ENCODE measurements at places on chromosomes 12 and 14. TPM values are rescaled to one million over a fixed set of nuclear protein-coding genes. Genes with fewer than 3 reads are reported as not detected.

Gene KLC1
- 126 TPM for polyA plus RNA-seq

Gene MEG3
- 2,596 TPM for polyA plus RNA-seq

Gene SMIM41
- not detected for polyA plus RNA-seq

Gene CREBL2
- polyA plus RNA-seq, result 10.0 TPM

Gene OR8S1
- not detected for polyA plus RNA-seq

Gene NTN4
- polyA plus RNA-seq, result 54.3 TPM

Gene NTS
- polyA plus RNA-seq, result 4.0 TPM

Gene SYT10
- polyA plus RNA-seq, result not detected

Gene SLC10A1
- 0.10 TPM for polyA plus RNA-seq

Gene DHH
- polyA plus RNA-seq, result 0.99 TPM

Gene PCED1B
- polyA plus RNA-seq, result 0.73 TPM

Gene RTN1
- 2.2 TPM for polyA plus RNA-seq

Gene ASCL1
- not detected for polyA plus RNA-seq

Gene KRT83
- polyA plus RNA-seq, result not detected

Gene INHBC
- polyA plus RNA-seq, result 0.15 TPM

Gene DLST
- 80.8 TPM for polyA plus RNA-seq

Gene SLC17A8
- polyA plus RNA-seq, result 0.67 TPM

Gene BMAL2
- polyA plus RNA-seq, result 1.7 TPM

Gene RFLNA
- polyA plus RNA-seq, result 6.6 TPM

Gene KLRK1
- 0.26 TPM for polyA plus RNA-seq

Gene IL22
- polyA plus RNA-seq, result not detected

Gene TMEM260
- 13.3 TPM for polyA plus RNA-seq

Gene OR5AU1
- polyA plus RNA-seq, result not detected

Measured in muscle of arm (tissue), 14 donors.